ENCODE measurements at places on chromosomes 2 and 18.

- no peak for DNase-seq
These were observed 65.6 kb downstream of the SH3BP4 start for GRCh38 chr2:235017441-235017840.

DNA sequence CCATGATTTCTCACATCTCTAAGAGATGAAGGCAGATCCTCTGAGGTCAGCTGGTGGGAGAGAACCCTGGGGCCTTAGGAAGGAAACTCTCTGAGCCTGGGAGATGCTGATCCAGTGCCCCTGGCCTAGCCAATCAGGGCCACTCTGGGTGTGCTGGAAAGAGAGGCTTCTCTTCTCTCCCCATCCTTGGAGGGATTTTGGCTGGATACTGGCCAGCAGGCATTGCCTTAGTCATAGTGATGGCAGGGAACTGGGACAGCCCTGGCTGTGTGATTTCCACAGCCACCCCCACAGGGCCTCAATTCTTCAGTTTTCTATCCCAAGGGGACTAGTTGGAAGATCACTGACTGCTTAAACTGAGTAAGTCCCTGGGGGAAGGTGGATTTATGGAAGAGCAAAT, 26.6 kb upstream of the PLB1 start:
- no peak for DNase-seq

DNA sequence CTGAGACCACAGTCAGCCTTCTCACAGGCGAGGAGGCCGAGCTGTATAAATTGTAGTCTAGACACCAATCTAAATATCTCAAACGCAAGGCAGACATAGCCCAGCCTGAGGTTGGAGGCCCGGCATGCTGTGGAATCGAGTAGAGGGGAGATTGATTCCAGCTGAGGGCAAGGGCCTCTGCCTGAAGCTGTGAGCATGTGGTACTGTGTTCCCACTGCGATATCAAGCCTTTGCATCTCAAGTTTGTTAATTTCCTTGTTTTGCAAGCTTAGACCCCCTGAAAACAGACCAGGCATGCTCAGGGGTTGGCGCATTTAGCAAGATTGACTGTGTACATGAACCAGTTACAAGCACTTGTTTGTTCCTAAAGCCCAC, 65.1 kb upstream of the FOSL2 start:
- no peak for DNase-seq

DNA sequence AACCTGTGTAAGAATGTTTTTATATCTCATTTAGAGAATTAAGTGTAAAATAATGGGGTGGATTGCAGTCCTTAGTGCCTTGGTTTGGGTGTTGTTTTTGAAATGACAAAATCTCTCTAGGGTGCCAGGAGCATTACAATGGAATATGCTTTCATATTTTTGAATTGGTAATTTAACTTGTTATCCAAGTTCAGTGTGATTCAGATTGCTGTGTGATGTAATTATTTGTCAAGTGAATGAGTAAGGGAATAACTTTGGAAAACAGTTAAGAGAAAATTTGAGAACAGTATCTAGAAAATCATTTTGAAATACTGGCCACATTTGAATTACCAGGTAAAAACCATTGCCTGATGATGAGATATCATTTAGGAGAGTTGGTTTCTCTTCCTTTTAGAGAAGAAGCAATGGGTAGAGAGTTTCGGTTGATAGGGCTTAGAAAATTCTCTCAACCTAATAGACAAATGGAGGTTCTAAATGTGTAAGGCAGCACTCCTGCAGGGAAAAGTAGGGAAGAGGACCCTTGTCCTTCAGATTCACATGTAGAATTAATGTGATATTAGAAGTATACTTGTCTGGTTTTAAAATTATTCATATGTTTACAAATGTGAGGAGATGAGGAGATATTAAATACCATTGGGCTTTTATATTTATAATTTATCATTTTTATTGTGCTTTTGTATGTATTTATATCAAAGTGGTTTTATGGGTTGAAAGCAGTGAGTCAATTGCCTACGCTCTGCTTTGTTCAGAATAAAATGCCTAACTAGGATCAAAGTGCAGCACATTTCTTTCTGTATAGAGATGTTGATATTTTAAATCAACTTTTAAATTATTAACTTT, 124.8 kb downstream of the PHLPP1 start:
- no peak for DNase-seq

DNA sequence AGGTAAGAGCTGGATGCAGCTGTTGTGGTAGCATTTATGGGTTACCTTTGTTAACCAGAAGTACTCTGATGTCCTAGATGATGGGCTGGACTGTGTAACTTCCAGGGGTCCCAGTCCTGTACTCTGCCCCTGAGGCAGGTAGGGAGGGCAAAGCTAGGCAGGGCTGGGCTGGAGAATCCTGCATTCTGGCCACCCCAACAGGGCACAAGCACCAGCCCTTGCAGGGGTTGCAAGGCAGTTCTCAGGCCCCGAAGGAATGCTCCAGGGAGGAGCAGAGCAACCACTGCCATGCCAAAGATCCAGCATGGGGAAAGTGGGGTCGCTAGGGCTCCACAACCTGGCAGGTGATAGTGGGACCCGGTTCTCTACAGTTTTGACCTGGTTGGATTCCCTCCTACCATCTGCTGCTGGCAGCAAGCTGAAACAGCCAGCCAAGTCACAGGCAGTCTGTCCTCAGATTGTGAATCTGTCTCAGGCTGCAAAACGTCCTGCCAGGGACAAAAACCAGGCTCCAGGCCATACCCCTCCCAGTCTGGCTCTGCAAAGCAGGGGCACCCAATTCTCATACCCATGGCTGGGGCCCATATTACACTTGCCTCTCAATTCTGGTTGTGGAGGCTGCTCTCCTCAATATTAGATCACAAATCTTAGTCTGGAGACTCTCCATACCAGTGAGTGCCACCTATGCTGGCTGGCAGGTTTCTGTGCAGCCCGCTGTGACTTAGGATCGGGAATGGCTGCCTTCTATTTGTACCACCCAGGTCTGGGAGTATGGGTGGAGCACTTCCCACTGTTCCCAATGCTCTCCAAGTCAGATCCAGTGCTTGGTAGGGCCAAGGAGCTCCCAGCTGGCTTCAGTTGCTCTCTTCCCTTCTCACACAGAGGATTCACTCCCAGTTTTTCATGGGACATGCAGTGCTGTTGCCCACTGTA, 61.1 kb downstream of the SMCHD1 start:
- DNase-seq = no peak

DNA sequence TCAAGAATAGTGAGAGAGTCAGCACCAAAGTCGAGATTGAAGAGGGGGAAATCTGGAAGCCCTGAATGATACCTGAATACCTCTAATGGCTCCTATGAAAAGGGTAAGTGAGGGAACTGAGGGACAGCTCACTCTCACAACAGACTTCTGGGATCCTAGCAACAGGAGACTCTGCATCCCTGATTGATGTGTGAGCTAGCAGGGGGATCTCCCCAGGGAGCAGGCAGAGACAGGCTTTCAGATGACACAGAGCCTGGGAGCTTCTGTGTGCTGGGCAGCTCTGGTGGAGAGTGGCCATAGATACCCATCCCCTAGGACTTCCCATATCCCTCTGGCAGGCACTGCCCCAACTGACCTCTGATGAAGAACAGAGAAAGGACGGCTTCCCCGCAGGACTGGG, 206.2 kb downstream of the EXOC6B start:
- DNase-seq = no peak

- no peak for DNase-seq
These were observed 45.6 kb downstream of the GPC1 start for GRCh38 chr2:240480834-240481623.

GRCh38 chr2:239324456-239324855, 76.4 kb downstream of the HDAC4 start:
- no peak for DNase-seq

GRCh38 chr2:182824056-182824766, 42.2 kb downstream of the FRZB start:
- DNase-seq = no peak

DNA sequence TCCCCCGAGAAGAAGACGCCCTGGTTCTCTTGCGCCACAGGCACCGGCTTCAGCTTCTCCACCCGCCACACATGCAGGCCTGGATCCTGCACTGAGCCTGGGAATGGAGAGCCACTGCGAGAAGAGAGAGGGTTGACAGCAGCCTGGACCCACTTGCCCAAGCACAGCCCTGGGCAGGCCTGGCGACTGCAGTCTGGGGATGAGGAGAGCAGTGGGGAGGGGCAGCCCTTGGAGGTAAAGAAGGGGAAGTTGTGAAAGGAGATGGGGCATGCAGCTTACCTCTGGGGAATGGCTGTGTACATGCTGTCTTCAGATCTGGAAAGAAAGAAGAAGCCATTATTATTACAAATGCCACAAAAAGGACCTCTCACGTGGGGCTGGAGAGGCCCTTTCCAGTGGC, 8.3 kb downstream of the CAPG start:
- no peak for DNase-seq

GRCh38 chr18:1464444-1465217, 560.0 kb downstream of the ADCYAP1 start:
- DNase-seq = no peak

GRCh38 chr2:26805241-26805676, 19.4 kb downstream of the CENPA start:
- no peak for DNase-seq

- peak; percentile 97 for DNase-seq
These were observed 435 bp upstream of the GPR155 start for GRCh38 chr2:174487108-174487819.

All from activated T-cell treated with anti-CD3 and anti-CD28 coated beads for 4 hours (primary cell).